ENCODE measurements at places on chromosomes 6 and 20.

DNA sequence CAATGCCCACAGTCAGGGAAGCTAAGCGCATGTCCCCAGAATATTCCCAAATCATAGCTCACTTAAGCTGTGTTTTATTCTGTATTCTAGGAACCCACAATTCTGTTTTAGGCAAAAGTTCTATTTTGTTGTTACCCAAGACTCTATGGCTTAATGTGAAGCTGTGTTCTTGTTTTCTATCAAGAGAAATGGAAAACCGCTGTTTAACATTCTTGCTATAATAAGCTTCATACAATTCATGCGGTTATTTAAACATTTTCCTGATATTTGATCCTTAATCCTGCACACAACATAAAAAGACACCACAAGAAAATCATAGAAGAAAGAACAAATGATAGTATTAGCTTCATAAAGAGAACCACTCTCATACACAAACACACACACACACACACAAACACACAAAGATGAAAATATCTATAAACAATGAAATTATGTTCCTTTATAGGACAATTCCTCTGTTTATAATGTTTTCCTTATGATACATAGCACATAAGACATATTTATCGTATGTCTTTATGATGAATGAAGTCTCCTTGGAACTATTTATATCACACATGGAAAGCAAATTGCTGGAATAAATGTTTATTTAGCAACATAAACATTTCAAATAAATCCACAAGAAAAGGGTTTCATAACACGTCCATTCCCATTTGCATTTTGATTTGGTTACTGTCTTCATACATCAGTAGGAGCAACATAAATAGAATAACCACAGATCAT is 16.4 kb upstream of the COL21A1 start:
- no peak for DNase-seq

- DNase-seq: no peak
These were observed 339.2 kb downstream of the TENT5A start for GRCh38 chr6:81413306-81413705.

DNA sequence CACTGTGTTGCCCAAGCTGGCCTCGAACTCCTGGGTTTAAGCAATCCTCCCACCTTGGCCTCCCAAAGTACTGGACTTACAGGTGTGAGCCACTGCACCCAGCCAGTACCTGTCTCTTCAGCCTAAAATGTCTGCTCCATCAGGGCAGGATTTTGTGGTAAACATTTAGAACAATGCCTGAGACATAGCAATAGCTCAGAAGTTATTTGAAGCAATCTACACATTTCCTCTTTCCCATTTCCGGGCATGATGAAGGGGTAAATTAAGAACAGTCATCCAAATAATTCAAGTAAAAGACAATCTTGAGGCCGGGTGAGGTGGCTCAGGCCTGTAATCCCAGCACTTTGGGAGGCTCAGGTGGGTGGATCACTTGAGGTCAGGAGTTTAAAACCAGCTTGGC is 69.0 kb upstream of the ZNF217 start:
- no peak for DNase-seq

- no peak for DNase-seq
These were observed 627.3 kb downstream of the UTRN start for GRCh38 chr6:144912474-144912873.

DNA sequence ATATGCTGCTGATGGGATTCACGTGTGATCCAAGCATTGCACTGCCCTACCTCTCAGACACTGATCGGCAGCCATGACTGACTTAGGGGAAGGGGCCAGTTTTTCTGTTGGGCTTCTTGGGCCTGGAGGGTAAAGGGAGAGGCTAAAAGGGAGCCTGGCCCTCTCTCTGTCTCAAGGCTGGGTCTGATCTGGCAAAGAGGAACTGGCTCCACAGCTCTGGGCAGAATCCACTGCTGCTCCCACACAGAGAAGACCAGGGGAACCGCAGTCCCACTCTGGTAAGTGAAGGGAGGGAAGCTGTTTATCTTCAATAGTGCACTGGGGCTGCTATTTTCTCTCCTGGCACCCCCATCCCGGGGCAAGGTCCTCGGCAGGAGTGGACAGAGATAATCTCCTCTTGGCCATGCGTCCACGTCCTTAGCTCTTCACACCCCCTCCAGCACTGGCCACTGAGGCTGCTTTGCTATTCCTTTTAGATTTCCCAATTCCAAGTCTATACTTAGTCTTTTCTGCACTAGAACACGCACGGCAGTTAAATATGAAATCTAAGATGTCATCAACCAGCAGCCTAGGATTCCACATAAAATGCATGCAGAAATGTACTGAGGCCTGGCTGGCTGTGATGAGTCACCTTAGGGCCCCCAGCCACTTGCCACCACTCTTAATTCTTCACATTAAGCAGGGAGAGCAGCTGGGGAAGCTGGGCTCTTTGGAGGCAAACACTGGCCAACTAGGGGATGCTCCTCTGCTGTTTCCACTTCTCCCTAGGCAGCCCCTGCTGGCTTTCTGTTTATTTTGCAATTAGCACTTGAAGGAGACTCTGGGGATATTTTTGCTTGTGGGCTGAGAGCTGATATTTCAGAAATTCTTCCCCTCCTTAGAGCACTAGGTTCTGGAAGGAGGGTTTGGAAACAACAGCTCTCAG is 87.8 kb upstream of the ARMC2 start:
- no peak for DNase-seq

DNA sequence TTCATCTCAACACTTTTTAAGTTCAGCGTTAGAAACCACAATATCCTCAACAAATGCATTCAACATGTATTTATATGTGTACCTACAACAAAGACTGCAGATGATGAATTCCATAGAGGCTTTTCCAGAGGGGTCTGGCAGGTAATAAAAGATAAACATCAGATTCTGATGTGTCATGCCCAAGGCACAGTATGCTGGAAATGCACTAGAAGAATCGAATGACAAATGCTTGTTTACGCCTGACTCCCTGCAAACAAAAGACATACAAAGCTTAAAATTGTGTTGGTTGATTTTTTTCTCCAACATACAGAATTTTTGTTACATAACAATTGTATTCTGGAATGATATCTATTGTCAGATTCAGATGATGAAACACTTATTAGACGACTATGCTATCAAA is at the start of gene LGSN:
TSS of gene LGSN (minus strand) at position 45 of the 400 bp plus-strand sequence. CDS start at position 5, 40 bp downstream.
- DNase-seq: no peak

DNA sequence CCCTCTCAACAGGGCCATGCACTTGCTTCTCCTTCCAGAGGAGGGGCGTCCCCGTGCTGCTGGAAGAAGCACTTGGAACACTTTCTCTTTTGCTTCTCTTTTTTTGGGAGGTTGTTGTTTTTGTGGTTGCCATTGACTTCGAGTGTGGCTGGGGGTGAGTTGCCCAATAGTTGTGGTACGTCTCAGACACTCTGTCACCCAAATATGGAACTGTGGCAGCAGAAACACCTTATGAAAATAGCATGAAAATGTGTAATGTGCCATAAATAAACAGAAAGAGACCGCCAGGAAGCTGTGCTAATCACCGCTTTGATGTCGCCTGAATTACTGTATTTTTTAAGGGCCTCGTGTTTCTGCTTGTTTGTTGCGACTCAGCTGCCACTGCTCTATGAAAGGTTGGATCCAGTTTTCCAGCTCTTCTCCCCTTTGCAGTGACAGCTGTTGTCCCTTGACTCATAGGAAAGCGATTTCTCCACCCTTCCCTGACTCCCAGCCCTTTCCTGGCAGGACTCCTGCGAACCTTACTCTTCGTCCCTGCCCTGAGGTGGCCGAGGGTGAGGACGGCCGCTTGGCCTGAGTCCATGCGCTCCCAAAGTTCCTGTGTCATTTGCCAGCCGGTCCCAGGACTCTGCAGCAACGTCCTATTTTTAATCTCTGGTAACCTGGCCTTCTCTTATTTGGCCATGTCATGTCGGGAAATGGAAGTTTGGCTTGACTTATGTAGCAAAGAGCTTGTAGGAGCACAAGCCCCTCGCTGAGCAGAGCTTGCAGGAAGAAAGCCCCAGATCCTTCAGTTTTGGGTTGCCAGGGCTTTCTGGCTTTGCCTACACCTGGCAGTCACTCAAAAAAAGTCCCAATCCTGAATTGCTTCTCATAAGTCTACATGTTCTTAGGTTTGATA is 694.6 kb downstream of the QKI start:
- peak; percentile 33 for DNase-seq

DNA sequence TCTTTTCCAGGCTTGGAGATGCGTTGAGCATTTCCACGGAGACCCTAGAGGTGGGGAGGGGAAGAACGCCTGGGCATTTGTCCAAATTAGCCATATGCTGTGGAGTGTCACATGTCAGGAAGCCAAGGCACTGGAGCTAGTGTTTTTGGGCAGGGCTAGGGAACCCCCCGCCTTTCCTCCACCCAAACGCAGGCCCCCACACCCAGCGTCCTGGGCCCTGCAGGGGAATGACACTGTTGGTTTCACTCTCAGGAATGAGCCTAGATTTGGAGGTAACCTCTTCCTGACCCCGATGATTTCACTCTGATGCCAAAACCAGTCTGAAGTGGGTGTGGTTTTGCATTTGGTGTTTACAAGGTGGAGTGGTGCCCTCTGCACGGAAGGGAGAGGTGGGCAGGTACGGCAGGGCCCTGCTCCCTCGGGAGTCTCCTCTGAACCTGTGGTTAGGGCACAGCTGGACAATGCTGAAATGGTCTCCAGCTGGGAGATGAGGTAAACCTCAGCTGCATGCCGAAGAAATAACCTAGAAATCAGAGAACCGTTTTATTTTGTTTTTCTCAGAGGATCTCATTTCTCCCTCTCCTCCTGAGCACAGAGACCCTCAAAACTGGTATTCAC is 29.5 kb downstream of the MTHFD1L start:
- DNase-seq: no peak

- DNase-seq: no peak
These were observed 12.0 kb downstream of the ADRM1 start for GRCh38 chr20:62314711-62315302.

DNA sequence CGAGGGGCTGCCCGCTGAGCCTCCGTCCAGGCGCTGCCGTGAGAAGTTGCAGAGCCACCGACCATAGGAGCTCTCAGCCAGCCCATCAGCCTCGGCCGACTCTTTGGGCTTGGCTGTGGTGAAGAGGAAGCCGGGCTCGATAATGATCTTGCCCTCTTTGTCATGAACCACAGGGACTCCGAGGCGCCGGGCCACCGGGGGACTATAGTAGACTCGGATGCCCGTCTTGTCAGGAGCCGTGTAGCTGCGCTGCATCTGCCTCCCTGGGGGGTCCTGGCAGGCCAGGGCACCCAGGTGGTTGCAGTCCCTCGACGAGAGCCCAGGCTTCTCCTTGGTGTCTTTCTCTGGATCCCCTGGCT is 20.5 kb upstream of the DSN1 start:
- DNase-seq: no peak

- peak; percentile 67 for DNase-seq
These were observed 115.2 kb downstream of the CEBPB start for GRCh38 chr20:50305636-50306477.

DNA sequence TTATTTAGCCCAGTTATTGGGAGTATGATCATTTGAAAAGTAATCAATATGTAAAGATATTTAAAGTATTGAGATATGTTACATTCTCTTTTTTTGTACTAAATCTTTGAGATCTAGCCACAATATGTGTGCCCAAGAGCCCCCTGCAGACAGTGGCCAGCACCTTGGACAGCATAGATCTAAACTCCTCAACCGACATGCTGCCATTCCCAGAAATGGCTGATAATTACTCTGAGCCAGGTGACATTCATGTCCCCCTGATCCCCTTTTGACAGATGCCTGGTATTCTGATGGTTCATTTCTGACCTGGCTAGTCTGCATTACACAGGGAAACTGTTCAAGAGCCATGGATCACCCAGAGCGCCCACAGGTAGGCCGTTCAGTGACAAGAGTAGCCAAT is 177.1 kb downstream of the ZDHHC14 start:
- DNase-seq: no peak

- DNase-seq: no peak
These were observed 154.6 kb downstream of the CDKAL1 start for GRCh38 chr6:20688710-20689500.

DNA sequence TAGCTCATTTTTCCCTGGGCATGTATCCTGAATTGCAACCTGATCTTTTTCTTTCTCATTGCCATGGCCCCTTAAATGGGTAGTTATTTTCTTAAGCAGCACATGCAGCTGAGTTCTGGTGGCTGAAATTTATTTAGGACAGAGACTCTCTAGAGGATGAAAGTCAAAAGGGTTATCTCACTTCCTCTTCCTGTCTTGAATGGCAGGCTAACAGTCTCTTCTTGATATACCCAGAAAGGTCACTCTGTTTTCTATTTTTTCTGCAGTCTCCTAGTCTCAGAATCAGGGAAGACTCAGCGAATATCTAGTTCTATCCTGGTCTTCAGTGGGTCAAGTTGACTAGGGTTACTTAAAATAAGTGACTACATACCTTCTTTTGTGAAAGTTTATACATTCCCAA is 243.3 kb downstream of the EPHA7 start:
- DNase-seq: no peak
